Epithelial cell of esophagus (primary cell): ENCODE measurements at places on chromosomes 12 and 14.

DNA sequence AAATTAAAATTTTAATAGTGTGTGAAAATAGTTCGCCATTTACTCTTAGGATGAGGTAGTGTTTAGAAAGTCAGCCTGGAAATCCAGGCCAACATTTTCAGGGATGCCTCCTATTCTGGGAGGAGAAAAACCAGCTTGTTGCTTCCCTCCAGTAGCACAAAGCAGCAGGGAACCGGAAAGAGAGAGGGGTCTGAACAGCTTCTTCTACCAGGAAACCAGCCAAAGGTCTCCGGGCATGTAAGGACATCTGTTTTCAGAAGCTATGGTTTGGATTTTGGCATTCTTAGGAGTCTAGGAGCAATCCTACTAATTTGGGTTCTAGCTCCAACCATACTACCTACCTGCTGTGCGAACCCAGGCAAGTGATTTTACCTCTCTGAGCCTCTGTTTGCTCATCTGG, 85.3 kb downstream of the DPF3 start:
- DNase-seq: no peak

DNA sequence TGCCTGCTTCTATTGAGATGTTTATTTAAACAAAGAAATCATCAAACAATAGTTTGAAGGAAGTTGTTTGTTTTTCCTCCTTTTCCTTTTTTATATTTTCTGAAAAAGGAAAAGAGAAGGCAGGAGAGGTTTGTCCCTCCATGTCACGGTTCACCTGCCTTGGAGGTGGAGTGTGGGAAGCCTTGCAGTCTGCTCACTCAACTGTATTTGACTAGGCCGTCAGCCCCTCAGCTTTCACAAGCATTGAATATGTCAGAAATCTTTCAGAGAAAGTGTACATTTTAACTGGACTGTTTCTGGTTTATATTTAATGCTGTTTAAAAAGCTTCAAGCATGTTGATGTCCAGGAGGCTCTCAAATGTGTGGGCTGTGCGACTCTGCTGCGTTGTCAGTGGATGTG, 370.4 kb downstream of the NPAS3 start:
- DNase-seq: no peak

DNA sequence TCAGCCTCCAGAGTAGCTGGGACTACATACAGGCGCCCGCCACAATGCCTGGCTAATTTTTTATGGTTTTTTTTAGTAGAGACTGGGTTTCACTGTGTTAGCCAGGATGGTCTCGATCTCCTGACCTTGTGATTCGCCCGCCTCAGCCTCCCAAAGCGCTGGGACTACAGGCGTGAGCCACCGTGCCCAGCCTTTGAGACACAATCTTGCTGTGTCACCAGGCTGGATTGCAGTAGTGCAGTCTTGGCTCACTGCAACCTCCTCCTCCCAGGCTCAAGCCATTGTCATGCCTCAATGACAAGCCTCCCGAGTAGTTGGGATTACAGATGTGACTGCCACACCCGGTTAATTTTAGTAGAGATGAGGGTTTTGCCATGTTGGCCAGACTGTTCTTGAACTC, 21.3 kb upstream of the STRN3 start:
- no peak for DNase-seq

GRCh38 chr12:84222841-84223240, 689.8 kb downstream of the SLC6A15 start:
- DNase-seq: no peak

GRCh38 chr12:93011100-93011499, 82.0 kb upstream of the EEA1 start:
- peak; percentile 33 for DNase-seq

DNA sequence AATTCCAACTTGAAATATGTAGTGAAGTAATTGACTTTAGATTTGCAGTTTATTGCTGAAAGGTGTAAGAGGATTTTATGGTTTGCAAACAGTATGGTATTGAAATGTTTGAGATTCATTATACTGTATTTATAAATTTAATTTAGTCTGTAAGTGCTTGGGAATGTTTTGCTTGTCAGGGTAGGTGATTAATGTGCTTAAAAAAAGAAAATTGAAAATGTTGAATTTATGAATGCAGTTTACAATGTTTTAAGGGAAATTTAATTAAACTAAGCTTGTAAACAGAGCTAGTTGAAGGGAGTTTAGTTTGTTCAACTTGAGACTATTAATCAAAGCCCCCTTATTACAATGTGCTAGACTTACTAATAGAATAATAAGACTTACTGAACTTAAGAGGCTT, 18.0 kb upstream of the CRY1 start:
- DNase-seq: no peak

DNA sequence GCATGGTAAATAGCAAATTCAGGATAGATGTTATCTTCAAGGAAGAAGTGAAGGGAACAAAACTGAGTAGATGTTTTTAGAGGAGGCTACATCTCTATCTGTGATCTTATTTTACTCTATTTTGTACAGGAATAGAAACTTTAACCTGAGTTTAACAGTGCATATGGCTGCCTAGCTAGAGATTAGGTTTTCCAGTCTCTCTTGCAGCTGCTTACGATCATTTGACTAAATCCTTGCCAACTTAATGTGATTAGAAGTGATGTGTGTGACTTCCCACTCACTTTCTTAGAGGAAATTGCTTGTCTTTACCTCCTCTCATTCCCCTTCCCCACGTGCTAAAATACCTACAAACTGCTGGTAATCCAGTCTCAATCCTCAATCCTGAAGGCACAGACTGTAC, 26.5 kb upstream of the SLC15A5 start:
- no peak for DNase-seq

GRCh38 chr14:44620121-44621019, 113.3 kb upstream of the FSCB start:
- DNase-seq: no peak
